ENCODE measurements at places on chromosomes 5 and 9.

GRCh38 chr9:22512495-22512894, 65.9 kb downstream of the DMRTA1 start:
- no peak for DNase-seq

GRCh38 chr5:87321605-87322004, 53.9 kb downstream of the RASA1 start:
- no peak for DNase-seq

DNA sequence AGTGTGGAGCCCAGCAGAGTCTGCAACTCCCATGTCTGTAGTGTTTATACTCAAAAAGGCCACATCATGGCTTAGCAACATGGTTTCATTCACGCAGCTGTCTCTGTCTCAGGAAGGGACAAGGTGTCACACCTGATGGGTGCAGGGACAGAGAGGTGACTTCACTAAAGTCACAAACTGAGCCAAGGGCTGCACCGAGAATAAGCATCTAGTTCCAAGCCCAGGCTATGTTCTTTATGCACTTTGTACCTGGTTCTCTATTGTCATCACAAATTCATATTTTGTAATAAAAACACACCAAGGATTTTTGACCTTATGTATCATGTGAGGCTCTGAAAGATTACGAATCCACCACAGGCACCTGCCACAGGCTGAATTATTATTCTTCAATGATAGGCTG, 64.9 kb upstream of the STK32A start:
- no peak for DNase-seq

- no peak for DNase-seq
These were observed 86.4 kb downstream of the EQTN start for GRCh38 chr9:27210588-27210987.

DNA sequence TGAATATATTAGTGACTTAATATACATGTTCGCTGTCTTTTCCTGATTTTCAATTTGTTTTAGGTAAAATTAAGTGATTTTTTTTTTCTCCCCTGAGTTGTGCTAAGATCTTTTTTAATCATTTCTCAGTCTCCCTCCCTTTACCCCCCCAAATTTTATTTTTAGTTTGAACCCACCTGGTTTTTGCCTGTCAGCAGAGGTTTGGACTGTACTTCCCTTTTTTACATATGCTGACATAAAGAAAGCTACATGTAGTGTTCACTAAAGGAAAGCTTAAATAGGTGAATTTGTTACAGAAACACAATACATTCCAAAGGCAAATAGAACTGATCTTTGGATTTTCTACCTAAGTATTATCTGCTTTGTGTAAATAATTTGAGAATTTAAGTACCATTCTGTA, 82.2 kb downstream of the IPO11 start:
- DNase-seq, result no peak

- no peak for DNase-seq
These were observed 29.3 kb downstream of the PCDH1 start for GRCh38 chr5:141848744-141849414.

Data from activated effector memory CD4-positive, alpha-beta T cell treated with Interleukin-2 at 50 U/mL for 16 hours (primary cell).